ENCODE measurements at places on chromosomes 3 and 15. TPM values are rescaled to one million over a fixed set of nuclear protein-coding genes. Genes with fewer than 3 reads are reported as not detected.

Gene TM4SF1
- 37.9 TPM for total RNA-seq

Gene NEK4
- 16.9 TPM for total RNA-seq

Gene CRYBG3
- 18.2 TPM for total RNA-seq

Gene CLSTN2
- 2.0 TPM for total RNA-seq

Gene FGD5
- total RNA-seq = 8.1 TPM

Gene CELF6
- 1.9 TPM for total RNA-seq

Gene FANCD2OS
- not detected for total RNA-seq
